ENCODE measurements at places on chromosomes 3 and 15.

GRCh38 chr3:156664011-156664830 lies 10.2 kb upstream of the TIPARP start:
- DNase-seq: no peak

DNA sequence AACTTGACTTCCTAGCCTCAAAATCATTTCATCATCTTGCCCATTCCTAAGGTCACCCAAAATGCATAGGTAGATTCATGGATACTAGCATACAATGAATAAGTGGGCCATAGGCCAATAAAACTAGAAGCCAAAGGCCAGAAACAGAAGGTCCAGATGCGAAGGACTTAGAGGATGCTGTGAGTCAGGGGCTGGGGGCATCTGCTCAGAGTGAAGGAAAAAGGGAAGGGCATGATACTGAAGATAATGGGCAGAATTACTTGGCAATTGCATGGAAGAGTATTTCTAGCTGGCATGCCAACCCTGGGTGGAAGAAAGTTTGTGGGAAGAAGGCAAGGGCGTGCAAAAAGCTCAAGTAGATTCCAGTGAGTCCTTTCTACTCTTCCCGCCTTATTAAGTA lies 27.5 kb downstream of the ILDR1 start:
- DNase-seq: no peak

DNA sequence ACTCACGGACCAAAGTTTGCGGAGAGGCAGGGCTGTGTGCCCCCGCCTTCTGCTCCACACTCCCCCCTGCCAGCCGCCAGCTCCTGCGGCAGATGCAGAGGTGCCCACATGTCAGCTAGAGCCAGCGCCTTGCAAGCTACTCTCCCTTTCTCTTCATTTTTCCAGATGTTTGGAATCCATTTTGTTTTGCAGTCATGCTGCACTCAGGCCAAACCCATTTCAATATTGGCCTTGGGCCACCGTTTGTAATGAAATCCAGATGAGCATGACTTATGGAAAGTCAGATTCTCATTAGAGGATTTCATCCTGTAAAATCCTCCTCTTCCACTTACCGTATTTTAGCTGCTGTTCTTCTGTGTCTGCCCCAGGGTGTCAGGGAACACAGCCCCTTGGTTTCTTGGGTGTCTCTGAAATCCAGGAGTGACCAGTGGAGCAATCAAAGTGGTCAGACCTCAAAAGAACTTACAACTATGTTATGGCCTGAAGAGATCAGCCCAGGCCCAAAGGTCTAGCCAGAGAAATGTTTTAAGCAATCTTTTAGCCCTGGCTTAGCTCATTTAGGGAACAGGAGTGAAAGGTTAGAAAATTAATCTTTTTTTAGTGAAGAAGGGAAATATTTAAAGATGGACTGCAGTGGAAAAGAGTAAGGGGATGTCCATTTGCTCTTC lies 65.8 kb downstream of the AAGAB start:
- no peak for DNase-seq

- DNase-seq: no peak
These were observed 3.0 kb upstream of the CSRNP1 start for GRCh38 chr3:39156421-39156820.

DNA sequence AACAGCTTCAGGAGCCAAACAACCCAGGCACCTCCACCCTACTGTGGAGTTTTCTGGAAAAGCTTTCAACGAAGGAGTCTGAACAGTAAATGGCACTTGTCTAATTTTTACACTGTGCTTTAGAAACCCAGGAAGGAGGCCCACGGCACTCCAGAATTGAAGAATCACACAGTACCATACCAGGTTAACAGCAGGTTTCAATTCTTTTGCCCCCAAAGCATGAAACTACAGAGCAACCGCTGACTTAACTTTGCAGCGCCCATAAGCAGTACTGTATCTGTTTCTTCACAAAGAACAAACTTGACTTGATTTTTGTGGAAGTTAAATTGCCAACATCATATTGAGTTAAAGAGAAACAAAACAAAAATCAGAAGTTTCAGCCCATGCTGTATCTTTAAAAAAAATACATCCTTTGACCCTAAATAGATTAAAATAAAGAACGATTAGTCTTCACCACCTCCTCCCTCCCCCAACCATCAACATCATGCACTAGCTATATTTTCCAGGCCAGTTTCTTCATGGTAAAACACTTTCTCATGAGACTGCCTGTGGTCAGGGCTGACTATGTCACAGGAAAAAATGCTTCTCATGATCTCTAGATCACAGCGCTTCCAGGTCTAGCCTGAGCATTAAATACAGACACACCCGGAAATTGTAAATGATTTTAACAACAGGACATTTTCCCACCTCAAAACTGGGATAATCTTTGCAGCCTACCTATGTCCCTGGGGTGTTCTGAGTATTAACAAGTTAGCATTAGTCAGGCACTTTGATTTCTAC lies 456.3 kb downstream of the FOXP1 start:
- DNase-seq: no peak

- DNase-seq: no peak
These were observed 8.4 kb upstream of the EHD4 start for GRCh38 chr15:41980654-41981323.

- no peak for DNase-seq
These were observed 9.6 kb downstream of the STARD5 start for GRCh38 chr15:81314378-81314777.

DNA sequence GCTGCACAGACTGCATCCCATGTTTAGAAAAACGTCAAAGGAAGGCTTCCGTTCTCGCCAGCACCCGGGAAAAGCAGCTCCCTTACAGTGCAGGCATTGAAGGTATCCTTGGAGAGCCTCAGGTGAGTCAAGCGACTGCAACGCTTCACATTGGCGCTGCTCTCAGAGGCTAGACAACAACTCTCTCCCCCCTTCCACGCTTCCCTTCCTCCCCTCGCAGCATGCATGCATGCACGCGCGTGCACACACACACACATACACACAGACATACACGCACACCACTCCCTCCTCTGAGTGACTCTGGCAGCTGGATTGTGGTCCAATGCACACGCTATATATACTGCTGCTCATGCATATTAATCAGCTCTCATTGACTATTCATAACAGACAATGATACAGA lies 191.1 kb downstream of the PDZRN3 start:
- no peak for DNase-seq

DNA sequence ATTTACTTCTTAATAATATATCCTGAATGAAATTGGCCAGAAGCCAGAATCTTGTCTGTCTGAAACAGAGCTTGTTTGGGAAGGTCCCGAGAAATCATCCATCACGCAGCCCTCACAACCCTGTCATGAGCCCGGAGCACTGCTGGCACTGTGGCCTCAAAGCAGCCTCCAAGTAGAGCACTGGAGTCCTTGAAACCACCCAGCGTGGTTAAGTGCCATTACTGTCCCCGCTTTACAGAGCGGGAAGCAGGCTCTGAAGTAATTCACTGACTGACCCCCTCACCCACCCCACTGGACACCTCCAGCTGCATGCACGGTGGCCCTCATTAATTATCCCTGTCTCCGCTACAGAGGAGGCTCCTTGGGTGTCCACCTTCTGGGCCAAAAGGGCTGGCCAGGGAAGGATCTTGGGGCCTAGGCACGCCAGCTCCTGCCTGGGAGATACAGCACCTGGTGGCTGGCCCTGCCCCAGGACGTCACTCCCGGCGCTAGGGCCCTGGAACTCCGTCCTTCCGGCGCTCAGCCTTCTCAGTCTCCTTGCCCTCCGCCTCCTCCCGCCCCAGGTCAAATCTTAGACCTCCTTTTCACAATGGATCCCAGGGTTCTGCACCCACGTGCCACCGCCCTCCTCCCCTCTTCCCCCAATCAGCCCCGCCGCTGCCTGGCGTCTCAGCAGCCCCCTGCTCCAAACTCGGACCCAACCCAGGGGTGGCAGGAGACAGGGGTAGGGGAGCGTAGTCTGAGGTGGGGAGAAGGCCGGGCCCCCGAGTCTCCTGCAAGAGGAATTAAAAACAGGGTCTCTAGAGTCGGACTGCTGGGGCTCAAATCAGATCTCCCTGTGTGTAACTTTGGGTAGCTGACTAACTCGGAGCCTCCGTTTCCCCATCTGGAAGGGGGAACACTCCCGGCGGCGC lies 1.1 kb downstream of the TKT start:
- peak; percentile 83 for DNase-seq

GRCh38 chr15:55289011-55289745 lies 435 bp downstream of the RAB27A start:
- DNase-seq: peak; percentile 67

DNA sequence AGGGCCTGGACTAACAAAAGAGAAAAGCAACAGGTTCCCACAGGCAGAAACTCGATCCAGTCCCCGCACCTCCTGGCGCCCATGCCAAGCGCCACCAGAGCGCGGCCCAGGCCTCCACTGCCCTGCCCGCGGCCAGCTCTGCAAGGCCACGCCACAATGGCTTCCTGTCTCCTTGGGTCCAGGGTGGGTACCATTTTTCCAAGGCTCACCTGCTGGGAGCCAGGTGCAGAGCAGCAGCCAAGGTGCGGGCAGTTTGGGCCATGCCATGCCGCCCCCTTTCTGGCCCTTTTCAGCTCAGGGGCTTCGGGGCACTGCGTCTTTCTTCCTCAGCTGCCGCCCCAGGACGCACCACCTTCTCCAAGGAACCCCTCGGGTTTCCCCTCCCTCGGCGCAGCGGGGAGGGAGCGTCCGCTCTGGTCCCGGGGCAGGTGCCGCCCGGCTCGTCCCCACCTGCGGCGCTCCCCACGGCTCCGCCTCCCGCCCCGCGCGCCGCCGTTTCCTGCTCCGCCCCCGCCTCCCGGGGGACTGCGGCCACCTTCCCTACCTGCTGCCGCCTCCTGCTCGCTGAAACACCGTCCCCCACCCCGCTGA lies at the start of gene ILDR1:
Gene ILDR1 (minus strand): TSS at position 437 of the 591 bp plus-strand sequence. CDS start 170 bp downstream, at position 267.
- peak; percentile 55 for DNase-seq

- no peak for DNase-seq
These were observed 8.7 kb upstream of the RFX7 start for GRCh38 chr15:56252386-56252785.

DNA sequence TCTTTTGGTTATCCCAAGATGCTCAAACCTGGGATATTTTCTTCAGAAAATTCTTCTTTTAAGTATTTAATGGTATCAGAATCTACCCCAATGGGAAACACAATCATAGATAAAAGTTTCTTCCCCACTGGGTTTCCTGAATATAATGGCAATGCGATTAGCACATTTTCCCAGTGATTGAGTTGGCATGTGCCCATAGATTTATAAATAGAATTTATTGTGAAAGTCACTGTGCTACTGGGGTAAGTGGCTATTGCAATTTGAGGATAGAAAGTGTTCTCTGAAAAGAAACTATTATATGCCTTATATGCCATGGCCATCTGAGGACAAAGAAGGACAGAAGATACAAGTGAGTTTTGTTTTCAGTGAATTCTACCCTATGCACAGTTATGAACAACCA lies 99.0 kb upstream of the RBMS3 start:
- no peak for DNase-seq

GRCh38 chr3:148042663-148043445 lies 633.7 kb downstream of the ZIC1 start:
- no peak for DNase-seq

DNA sequence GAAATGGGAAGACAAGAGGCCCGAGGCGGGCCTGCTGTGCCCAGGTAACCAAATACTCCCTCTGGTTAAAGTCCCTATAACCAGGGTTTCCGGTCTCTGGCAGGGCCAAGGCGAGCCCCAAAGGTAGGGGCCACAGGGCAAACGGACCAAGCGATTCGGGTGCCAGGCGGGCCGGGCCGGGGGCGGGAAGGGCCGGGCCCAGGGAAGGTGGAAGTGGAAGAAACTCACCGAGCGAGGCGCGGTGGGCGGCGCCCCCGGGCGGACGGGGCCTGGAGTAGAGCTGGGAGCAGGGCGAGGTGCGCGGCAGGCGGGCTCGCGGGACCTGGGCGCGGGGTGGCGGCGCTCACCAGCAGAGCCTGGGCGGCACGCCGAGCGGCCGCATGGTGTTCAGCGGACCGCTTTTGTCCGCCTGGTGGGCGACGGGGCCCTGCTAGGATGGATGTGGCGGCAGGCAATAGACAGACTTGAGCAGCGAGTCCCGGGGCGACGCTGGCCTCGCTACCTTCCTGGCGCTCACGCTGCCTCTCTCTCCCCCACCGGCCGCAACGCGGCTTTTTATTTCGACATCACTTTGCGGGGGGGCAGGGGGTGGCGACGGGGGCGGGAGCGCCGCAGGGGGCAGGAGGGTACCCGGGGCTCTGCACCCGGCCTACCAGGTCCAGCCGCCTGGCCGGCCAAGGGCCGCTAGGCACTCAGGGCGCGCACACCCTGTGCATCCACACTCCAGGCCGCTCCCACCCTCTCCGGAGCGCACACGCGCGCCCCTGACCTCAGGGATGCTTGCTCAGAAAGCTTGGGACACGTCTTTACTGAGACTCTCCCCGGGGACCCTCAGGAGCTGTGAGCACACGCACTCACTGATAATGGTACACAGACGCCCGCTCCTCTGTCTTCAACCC lies at the start of gene GATA2:
Gene GATA2 (minus strand): TSS at position 531 of the 899 bp plus-strand sequence. CDS start 6,170 bp downstream, outside the sequence.
- DNase-seq: peak; percentile 54

- DNase-seq: no peak
These were observed 37.4 kb upstream of the OR4F6 start for GRCh38 chr15:101765772-101766456.

- DNase-seq: no peak
These were observed 39.9 kb downstream of the LEO1 start for GRCh38 chr15:51931638-51932037.

GRCh38 chr15:50068016-50068415 lies 51.0 kb downstream of the ATP8B4 start:
- DNase-seq: no peak

GRCh38 chr3:55860049-55860721 lies 373.1 kb upstream of the WNT5A start:
- DNase-seq: no peak

- peak; percentile 39 for DNase-seq
These were observed 148.7 kb downstream of the MYLK start for GRCh38 chr3:123735456-123735855.

- no peak for DNase-seq
These were observed 34.8 kb downstream of the EMC4 start for GRCh38 chr15:34259566-34259965.

GRCh38 chr3:57948781-57949242 lies 59.4 kb upstream of the FLNB start:
- DNase-seq: peak; percentile 69

DNA sequence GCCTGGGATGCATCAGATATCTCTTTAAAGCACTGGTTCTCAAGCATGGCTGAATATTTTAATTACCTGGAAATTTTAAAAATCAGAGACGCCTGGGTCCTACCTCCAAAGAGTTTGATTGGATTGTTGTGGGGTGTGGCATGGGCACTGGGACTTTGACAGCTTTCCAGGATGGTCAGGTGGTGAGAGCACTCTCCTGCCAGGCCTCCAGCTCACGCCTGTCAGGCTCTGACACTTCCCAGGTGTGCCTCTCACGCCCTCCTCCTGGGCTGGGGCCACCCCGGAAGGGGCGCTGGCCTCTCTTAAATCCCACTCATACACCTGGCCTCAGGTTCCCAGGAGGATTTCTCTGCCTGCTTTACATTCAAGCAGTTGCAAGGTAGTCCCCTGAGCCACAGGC lies 48.5 kb downstream of the AMOTL2 start:
- no peak for DNase-seq

- DNase-seq: no peak
These were observed 481.7 kb downstream of the ZPLD1 start for GRCh38 chr3:102916532-102916931.

Data from ELF-1 (cell line).